NCI-H2171 treated with DMSO at 0.1 percent for 48 hours (cell line): ENCODE measurements at places on chromosomes 12 and 14.

DNA sequence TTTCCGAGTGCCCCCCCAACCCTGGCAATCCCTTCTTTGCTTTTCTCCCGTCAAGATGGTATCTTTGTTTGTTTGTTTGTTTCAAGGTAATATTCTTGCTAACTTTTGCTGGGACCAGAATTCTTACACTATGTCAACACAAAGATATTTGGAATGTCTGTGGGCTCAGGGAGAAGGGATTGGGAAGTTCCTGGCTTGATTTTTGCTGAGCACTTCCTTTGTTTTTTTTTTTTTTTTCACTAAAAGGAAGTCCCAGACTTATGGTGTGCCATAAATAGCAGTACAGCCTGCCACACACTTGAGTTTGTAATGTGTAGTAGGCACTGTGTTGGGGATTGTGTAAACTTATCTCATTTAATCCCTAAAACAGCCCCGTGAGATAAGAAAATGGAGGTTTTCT is 11.2 kb upstream of the RNU6-7 start:
- no peak for DNase-seq

DNA sequence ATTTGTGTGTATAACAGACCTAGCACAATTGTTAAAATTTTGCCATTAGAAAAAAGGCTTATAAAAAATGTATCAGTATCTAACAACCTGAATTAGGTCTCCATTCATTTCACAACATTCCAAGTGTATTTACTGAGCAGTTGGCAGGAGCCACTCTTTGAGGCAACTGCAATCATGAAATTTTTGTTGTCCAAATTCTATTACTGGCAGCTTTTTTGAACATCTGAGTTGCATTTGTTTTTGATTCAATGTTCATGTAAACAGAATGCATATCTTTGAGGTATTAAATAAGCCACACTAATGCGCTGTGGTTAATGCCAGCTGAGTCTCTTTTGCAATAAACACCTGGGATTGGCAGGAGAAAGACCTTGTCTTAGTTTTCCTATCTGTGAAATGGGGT is 8.7 kb downstream of the KITLG start:
- DNase-seq: no peak

GRCh38 chr12:48817873-48818830 is at the start of gene CACNB3:
CACNB3 (plus strand) TSS chr12:48818496; CDS start chr12:48818930, 434 bp downstream.
- DNase-seq: peak; percentile 91

GRCh38 chr14:34161351-34162082 is 210.6 kb upstream of the EGLN3 start:
- no peak for DNase-seq

- no peak for DNase-seq
Measured at GRCh38 chr14:80982711-80983110, 27.3 kb downstream of the TSHR start.

DNA sequence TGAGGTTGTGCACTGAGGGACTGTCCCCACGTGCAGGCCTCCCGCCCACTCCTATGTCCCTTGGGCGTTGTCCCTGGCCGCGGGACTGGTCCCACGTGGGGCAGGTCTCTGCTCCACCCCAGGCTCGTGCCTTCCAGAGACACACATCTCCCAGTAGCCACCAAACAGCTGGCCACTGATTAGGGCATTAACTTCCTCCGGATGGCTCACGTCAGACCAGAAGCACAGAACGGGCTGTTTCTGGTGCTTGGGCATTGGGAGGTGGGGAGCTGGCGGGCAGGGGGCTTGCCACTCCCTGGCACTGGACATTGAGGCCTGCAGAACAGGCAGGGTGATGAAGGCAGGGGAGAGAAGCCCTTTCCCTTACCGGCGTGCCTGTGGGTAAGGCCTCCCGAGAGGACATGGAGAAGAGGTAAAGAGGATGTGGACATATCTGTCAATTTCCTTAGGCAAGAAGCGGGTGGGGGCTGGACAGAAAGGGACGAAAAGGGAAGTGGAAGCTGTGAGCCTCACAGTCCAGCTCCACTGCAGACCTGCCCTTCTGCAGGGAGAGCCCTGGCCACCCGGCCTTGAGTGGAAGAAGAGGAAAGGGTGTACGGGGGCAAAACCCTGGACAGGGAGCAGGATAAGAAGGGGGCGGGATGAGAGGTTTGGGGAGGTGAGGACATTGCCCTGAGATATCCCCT is 101.2 kb downstream of the NINJ2 start:
- no peak for DNase-seq

DNA sequence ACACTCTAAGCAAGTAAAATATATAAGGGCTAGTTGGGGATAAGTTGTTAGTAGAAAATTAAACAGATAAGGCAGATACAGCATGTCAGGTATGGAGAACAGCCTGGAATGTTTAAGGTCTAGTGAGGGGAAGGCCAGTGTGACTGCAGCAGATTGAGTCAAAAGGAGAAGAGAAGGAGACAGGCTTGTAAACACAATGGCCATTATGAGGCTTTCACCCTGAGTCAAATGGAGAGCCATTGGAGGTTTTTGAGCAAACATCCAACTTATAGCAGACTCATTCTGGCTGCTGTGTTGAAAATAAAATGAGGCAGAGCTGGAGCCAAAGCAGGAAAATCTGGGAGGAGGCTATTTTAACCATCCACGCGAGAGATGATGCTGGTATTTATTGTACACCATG is 142.0 kb downstream of the DUSP6 start:
- no peak for DNase-seq

- peak; percentile 96 for DNase-seq
Measured at GRCh38 chr14:95101736-95102679, 55.3 kb downstream of the DICER1 start.

DNA sequence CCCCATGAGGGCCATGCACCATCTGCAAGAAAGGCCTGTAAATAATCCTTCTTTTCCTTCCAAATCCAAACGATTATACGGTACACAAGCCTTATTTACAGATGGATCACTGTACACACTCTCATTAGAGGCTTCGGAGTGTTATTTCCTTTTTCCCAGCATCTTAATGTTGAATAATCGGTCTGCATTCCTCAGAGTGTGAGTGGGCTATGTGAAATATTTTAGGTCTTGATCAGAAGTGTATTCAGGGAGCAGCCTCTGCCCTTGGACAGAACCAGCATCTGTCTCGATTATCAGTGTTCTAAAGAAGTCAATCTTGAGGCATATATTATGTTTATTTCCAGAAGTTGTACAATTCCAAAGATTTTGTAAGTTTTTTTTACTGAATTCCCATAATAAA is 340.6 kb downstream of the SEC23A start:
- DNase-seq: no peak

DNA sequence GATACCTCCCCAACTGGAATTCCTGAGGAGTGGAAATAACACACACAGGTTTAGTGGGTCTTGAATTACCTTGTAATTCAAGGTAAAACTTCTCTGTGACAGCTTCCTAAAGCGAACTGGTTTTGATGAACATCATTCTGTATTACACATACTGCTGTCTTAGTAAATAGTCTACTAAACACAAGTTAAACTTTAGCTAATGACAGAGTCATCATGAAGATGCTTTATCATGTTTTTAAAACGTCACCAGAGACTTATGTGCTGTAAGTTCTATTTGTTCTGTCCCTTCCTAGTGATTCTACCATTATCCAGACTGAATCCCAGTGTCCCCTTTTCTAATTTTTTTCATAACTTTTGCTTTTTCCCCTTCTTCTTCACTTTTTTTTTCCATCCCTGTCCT is 11.6 kb upstream of the GXYLT1 start:
- DNase-seq: no peak
